ENCODE measurements at places on chromosomes 7 and 10.

DNA sequence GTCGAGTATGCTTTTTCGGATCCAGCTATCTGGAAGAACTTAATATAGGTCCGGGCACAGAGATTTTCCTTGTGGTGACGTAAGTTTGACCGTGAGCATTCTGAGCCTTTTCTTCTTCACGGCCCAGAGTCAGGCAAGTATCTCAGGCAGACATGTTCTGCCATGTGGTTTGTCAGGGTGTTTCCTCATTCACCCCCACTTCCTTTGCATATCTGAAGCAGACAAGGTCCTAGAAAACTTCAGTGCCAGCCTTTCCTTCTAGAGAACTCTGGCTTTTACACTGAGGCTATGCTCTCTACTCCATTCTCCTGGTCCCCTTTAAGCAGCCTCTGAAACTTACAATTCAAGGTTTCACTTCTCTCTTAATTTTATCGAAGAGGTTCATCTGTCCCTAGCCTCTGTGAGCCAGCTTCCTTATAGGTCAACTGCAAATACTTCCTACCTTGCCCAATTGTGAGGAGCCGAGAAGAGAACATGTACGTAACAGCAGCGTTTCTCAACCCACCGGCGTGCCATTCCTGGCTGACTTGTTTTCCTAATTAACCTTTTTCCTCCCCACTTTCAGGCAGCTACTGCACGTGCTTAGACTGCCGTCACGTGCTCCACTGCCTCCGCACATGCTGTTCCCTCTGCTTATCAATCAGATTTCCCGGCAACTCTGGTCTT, 47.3 kb downstream of the CDCA7L start:
- no peak for DNase-seq

- DNase-seq = no peak
These were observed 63.5 kb upstream of the LAMB1 start for GRCh38 chr7:108066486-108066885.

DNA sequence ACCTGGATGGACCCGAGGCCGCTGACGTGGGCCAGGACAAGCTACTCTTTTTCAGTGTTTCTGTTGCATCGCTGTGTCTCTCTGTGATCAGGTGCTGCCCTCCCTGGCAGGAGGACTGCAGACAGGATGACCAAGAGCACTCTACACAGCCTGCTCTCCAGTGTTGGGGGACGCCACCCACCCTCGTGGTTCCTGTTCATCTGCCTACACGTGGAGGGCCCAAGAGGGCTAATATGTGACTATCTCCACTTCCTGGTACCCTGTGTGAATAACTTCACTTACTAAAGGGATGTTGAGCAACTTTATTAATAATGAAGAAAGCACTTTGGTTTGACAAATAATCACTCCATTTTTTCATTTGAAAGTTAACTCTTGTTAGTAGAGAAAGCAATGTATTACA, 101.3 kb downstream of the EGFR start:
- no peak for DNase-seq

DNA sequence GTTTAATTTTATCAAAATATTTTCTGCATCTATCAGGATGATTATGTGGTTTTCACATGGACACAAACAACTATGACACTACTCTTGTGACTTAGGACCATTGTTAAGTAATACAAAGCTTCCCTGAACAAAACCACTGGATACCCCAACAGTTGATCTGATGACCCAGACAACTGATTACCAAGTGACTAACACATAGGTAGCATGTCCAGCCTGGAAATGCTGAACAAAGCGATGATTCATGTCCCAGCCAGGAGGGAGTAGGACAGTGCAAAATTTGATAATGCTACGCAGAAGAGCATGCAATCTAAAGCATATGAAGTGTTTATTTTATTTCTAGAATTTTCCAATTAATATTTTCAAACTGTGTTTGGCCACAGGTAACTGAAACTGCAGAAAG, 8.9 kb upstream of the PNLIP start:
- DNase-seq = no peak

DNA sequence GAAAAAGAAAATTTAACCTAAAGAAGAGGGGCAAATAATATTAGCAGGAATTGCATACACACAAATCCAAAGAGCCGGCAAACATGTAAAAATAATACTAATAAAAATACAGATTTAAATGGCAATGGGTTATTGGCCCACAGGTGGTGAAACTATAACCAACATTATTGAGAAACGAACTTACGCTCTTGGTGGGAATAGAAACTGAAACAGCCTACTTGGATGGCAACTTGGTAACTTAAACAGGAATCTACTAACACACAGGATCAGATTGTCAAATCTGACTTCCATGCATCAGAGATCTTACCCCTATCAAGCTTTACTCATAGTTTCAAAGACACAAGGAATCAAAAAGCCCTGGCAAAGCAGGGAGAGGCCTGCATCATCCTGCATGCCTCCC, 66.5 kb downstream of the ANLN start:
- no peak for DNase-seq

DNA sequence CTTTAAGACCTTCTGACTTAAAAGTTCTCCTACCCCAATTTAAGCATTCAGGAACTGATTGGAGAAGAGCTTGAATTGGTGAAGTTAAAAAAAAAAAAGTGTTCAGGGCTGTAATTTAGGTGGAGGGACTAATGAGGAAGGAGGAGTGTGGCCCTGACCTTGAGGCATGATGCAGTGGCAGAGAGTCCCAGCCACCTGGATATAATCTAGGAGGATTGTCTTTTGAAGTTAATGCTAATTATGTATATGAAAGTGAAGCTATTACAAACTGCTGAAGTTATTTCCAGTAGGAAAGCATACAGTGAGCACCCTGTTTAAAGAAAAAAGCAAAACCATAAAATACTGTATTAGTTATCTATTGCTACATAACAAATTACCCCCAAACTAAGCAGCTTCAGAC, 31.5 kb downstream of the ADD3 start:
- DNase-seq = no peak

- DNase-seq = no peak
These were observed 93.6 kb downstream of the CACNB2 start for GRCh38 chr10:18233775-18234174.

DNA sequence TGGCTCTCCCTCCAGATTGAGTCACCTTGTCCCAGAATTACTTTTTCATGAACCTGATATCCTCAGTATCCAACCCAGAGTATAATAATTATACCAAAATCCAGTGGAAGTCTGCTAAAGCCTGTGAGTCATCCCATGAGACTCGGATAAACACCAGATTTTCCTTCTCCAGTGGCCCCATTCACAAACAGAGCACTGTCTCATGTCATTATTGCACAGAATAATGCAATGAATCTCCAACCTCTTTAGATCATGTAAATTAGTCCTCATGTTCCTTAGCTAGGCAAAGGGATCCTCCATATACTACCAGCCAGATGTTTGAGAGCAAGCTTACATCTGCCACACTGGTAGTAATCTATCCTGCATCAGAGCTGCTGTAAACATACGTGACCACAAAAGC, 89.0 kb downstream of the AMPH start:
- no peak for DNase-seq

DNA sequence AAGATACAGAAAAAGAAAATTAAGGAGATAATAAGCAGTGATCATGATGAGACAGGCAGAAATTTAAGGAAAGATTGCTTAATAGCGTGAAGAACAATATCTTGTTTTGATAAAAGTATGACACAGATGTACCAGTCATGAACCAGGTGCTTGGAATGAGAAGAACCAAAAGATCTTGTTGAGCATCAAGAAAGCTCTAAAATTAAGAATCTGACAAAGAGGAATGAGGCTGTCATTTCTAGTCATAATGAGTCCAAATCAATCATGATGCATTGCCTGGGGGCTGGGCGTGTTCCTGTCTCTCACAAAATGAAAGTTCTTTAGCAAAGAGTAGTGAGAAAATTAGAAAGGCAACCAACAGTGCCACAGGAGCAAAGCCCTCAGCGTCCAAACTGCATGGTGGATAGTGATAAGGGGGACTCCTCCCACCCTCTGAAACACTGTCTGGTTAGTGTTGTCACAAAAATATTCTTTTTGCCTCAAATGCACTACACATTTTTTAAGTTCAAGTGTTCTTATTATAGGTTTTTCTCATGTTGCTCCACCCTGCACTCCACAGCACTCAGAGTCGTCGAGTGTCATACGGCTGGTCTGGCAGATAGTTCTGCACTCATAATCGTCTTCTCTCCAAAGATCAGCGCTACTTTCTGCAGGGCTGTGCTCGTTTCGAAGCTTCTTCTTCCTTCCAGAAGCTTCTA, 439.6 kb downstream of the TNS3 start:
- no peak for DNase-seq

DNA sequence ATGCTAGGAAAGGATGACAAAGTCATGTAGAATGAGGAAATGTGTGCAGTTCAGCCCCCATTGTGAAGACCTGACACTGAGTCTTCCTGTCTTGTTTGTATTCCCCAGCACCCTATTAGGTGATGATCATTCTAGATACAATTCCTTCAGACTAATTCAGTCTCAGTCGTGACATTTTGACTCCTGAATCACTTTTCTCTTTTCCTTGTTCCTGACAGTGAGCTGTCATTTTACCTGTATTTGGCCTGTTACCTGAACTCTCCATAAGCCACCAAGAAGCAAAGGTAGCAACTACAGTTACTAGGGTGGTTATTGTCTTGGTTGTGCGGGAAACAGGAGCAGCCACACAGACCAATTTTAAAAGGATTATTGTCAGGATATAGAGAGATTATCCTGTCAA, 111.4 kb upstream of the TAC1 start:
- DNase-seq = no peak

DNA sequence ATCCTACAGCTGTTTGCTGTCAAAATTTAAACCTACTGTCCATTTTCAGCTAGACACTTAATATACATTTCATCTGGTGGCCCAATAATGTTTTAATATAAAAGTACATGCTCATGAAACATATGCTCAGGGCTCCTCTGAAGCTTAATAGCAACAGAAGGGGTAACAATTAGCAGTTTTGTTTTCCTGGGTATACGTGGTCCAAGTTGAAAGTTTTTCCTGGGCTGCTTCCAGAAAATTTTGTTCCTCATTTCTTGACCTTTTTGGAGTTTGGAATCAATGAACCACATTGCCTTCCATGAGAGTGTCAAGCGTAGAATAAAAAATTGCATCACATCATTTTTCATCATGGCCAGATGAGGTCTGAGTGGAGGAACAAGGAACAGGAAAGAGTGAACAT, 537.3 kb upstream of the MGMT start:
- DNase-seq = no peak

DNA sequence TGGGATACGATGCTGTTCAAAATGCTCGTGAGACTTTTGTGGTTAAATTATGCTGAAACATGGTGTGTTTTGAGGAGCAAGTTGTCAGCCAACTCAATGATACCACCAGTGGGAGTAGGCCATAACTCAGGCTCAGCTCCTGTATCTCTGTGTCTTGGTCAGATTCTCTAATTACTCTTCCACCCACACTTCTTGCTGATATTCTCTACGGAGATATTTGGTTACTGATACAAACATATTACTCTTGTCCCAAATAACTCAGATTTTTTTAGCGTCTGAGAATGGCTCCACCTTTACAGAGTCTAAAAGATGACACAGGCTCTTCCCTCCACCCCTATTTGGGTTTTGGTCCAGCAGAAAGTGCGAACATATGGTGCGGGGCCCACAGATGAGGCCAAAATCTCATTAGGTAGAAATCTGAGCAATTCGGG, 168.9 kb downstream of the PKD1L1 start:
- no peak for DNase-seq

DNA sequence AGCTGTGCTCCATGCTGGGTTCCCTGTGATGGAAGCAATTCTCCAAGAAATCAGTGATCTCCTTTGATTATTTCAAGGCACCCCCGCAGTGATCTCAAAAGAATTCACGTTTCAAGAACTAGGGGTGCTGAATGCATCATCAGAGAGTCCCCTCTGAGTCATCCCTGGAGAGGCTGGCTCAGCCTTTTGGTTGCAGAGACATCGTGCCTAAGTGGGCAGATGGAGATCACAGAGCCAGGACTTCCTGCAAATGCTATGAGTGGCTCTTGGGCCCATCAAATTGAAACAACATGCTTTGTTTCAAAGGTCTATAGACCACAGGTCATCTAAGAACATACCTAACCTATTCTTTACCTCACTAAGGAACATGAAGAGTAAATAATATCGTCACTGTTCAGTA, 41.5 kb upstream of the PLEKHA1 start:
- DNase-seq = no peak

DNA sequence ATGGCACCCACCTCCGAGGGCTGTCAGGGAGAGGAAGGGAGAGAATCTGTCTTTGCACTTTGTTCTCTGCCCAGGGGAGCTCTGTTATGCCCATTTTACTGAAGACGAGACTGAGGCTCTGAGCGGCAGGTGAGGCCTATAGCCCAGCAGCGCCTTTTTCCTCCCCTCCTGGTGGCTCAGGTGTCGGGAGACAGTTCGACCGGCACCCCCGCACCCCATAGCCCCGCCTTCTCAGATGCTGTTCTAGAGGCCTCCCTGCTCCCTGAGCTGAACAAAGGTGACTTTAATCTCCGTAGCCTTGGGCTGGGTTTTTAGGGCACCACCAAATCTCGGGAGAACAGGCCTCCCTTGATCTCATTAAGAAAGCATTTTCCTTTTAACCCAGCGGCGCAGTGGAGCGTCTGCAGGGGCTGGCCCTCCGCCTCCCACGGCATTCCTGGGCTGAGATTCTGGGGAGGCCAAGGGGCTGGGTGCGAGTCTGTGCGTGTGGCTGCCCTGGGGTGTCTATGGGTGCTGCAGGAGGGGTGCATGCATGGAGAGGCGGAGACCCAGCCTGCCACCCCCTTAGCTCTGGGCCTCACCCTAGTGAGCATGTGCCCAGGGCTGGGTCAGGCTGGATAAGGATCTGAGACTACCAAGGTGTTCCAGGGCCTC, 3.3 kb downstream of the LFNG start:
- DNase-seq = no peak

DNA sequence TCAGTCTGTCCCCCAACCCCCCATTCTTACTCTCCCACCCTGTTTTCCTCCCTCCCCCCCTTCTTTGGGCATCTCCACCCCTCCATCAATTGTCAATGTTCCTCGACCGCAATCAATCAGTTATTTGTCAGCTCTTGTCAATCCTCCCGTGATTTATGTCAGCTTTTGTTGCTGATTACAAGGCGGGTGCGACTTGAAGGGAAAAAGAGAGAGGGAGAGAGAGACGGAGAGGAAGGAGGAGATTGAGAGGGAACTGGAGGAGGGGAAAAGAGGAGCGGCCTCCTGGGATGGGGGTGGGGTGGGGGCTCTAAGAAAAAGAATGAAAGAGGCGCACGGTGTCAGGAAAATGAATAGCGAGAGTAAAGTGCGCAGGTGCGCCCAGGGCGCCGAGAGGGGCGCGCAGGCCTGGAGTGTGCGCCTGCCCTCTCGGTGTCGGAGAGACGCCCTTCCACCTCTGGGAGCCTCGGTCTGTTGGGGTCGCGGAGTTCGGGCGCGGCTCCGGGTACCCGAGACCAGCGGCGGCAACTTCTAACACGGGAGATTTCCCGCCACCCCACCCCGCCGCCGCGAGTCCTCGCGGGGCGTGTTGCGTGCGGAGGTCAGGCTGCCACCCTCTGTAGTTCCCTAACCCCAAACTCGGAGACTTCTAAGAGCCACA, 1.1 kb upstream of the ZNF503 start:
- no peak for DNase-seq

DNA sequence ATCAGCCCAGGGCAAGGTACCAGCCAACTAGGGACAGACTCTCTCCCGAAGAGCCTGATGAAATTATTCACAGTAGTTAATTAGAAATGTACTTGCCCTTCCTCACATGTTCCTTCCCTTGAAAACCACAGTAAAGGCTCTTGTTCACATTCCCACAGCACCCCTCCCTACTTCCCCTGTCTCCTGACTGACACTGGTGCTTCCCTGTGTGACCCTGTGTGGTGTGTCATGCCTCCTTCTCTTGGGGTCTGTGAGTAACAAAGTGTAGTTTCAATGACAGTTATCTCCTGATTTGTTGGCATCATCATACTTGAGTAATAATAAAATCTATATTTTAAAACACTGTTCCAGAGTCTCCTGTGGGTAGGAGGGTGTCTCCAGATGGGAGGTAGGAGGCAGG, 209.7 kb downstream of the ABCA13 start:
- no peak for DNase-seq
